ENCODE measurements at places on chromosomes 7 and 10. TPM values are rescaled to one million over a fixed set of nuclear protein-coding genes. Genes with fewer than 3 reads are reported as not detected.

DNA sequence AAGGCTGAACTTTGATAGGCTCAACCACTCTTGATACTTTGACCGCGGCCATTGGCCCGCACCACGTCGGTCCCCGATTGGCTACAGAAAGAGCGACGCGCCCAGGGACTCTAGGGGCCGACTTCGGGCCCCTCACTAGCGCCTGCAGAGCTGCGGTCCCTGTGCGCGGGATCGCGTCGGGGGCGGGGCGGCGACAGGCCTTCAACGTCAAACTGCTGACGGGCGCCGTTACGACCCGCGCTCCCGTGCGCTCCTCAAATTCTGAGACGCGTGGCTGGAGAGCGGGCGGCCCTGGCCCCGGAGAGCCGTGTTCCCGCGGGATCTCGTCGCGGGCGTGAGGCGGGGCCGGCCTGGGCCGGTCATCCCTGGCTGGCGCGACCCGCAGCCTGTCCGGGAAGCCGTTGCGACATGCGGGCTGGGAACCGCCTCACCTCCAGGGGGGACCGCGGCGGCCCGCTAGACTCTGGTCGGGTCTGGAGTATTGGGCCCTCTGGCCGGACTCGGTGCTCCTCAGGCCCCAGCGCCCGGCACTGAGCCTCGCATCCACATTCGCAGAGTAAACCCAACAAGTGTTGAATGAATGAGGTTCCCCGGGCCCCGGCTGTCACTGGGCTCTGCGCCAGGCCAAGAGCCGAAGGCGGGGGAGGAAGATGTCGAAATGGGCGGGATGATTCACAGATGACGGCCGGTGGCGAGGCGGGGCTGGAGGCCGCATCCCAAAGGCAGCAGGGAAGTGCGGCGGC is 643 bp upstream of the SLC25A28 start:
- DNase-seq: peak; percentile 98

DNA sequence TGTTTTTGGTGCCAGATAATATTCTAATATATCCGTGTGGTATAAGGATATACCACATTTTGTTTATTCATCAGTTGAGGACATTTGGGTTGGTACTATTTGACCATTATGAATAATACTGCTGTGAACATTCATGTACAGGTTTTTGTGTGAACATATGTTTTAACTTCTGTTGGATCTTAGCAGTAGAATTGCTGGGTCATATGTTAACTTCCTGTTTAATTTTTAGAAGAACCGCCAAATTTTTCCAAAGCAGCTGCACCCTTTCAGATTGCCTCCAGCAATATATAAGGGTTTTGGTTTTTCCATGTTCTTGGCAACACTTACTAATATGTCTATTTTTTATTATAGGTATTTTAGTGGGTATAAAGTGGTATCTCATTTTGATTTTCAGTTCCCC is 22.8 kb downstream of the VPS26A start:
- no peak for DNase-seq

- no peak for DNase-seq
Measured at GRCh38 chr10:58992830-58993460, 183.5 kb upstream of the PHYHIPL start.

- peak; percentile 86 for DNase-seq
Measured at GRCh38 chr7:88218836-88219605, 817 bp downstream of the SRI start.

DNA sequence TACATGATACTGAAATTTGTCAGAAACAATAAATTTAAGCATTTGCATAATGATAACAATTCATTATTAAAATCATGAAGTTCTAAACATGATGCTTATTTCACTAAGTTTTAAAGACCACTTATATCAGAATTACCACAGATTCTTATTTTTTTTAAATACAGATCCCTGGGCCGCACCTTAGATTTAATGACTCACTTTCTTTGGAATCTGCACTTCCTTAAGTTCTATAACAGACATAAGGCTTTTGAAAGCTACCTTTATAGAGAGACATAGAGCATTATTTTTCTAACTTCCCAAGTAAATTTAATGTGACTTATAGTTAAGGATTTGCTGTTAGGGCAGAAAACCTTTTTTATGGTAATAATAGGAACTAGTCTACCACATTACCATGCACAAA is 214.9 kb downstream of the IPMK start:
- DNase-seq: no peak

DNA sequence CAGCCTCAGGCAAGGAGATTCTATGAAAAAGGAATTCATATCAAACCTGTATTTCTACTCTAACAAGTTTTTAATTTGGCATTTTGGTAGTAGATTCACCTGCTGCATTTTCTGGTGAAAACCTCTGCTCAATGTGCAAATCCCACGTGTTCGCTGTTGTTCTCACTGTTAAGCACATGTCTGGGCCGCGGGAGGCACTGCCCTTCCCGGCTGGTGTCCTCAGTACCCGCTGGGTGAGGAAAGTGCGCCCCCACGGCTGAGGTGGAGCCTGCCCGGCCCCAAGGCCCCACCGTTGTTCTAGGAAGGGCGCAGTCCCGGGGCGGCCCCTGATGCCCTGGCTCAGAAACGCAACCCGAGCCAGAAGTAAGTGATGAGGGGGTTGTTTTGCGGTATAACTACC is 193.4 kb upstream of the VWC2 start:
- no peak for DNase-seq

DNA sequence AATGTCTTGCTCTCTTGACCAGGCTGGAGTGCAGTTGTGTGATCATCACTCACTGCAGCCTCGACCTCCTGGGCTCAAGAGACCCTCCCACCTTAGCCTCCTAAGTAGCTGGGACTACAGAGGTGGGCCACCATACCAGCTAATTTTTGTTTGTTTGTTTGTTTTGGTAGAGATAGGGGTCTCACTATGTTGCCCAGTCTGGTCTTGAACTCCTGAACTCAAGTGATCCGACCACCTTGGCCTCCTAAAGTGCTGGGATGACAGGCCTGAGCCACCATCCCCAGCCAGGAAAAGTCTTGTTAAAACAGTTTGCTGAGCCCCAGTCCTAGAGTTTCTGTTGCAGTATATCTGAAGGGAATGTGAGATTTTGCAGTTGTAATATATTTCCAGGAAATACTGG is 83.9 kb downstream of the SKIDA1 start:
- no peak for DNase-seq

The GHRHR gene
- 1.2 TPM for total RNA-seq

GRCh38 chr10:69955897-69956740 is 96.5 kb upstream of the MACROH2A2 start:
- peak; percentile 34 for DNase-seq

The UNCX gene
- not detected for total RNA-seq

DNA sequence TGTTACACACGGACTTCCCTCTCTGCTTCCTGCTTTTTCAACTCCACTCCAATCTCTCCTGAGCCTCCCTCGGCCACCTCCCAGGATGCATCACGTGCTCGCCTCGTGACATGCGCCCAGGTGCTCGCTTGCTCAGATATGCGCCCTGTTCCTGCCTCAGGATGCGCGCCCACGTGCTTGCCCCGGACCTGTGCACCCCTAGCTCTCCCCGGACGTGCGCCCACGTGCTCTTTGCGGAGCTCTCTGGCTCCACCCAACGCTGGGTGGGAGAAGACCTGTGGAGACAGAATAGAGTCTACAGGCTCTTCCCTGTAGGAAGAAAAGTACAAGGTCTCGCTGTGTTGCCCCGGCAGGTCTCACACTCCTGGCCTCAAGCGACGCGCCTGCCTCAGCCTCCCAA is 23.1 kb downstream of the PARD3 start:
- no peak for DNase-seq

GRCh38 chr7:118245267-118246040 is 20.9 kb downstream of the ANKRD7 start:
- DNase-seq: no peak

The OR2A12 gene
- not detected for total RNA-seq

GRCh38 chr7:103632972-103633371 is 187.0 kb upstream of the SLC26A5 start:
- no peak for DNase-seq

- no peak for DNase-seq
Measured at GRCh38 chr7:144725070-144725469, 110.8 kb downstream of the TPK1 start.

The NDUFB2 gene
- 179 TPM for total RNA-seq

The PON1 gene
- total RNA-seq: not detected

GRCh38 chr10:108375691-108376090 is 1211.2 kb upstream of the SORCS1 start:
- DNase-seq: no peak

DNA sequence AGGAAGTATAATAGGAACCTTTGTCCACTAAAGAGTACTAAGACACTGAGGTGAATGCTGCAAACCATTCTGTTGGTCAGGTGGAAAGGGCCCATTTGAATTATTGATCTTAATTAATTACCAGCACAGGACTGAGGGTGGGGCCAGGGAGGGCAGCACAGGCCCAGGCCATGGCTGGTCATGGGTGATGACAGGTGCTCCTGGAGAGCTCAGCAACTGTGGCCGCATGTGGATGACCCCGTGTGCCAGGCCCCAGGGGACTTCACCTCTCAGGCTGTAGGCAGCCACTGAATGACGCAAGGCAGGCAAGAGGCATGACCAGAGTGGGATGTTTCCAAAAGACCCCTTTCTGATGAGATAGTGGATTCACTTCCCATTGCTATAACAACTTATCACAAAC is 54.2 kb downstream of the HECW1 start:
- DNase-seq: no peak

DNA sequence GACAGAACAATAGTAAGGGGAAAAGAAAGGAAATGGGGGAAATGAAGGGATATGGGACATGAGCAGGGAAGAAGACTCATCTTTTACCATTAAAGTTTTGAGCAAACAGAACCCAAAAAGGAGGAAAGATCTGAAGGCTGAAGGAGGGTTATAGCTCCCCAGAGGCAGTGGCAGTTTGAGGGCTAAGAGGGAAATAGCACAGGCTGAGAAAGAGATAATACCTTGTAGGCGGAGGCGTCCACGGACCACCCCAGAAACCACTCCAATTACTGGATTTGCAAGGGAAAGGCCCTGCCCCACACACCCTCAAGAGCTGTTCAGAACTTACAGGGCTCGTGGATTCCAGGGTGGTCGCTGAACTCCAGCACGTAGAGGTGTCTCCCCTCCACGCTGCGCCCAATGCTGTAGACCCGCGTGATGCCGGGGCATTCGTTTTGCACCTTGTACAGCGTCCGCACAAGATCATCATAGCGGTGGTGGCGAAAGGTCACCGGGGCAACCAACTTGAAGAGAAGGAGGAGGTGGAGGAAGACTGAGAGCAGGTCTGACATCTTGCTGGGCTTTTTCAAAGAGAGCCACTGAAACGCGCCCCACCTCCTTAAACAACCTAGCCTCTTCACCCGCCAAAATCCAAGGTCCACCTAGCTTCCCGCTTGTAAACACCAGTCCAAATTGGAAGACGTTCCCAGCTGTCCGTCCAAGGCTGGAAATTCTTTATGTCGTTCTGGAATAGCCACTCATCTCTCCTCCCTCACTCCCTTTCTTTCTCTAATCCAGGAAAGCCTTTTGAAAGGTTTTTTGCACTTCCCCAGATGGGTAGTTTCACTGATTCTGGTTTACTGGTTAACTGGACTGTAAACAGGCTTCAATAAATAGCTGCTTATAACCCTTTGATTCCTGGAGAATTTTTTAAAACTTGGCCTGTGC is at the start of gene CPN1:
TSS of gene CPN1 (minus strand) at position 795 of the 927 bp plus-strand sequence. CDS start at position 551, 244 bp downstream.
- no peak for DNase-seq

- DNase-seq: no peak
Measured at GRCh38 chr7:131919920-131920709, 363.7 kb upstream of the PODXL start.

- no peak for DNase-seq
Measured at GRCh38 chr10:97704341-97704740, 9.2 kb upstream of the MARVELD1 start.
